ENCODE measurements at places on chromosomes 4 and X.
A peak's percentile ranks its signal among the peaks of the same experiment; 100 is the strongest.

DNA sequence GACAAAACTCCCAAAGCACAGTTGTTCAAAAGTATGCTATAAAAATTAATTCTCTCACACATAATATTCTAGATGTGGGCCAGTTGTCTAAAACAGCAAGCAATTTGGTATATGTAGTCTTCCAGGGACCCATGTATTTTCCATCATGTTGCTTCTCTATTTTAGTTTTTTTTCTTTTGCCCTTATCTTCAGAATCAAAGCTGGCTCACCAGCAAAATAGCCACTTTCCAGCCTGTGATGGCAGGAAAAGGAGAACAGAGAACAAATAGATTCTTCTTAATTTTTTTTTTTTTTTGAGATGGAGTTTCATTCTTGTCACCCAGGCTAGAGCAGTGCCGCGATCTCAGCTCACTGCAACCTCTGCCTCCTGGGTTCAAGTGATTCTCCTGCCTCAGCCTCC lies 680.8 kb upstream of the TENM3 start:
- DNase-seq = no peak

DNA sequence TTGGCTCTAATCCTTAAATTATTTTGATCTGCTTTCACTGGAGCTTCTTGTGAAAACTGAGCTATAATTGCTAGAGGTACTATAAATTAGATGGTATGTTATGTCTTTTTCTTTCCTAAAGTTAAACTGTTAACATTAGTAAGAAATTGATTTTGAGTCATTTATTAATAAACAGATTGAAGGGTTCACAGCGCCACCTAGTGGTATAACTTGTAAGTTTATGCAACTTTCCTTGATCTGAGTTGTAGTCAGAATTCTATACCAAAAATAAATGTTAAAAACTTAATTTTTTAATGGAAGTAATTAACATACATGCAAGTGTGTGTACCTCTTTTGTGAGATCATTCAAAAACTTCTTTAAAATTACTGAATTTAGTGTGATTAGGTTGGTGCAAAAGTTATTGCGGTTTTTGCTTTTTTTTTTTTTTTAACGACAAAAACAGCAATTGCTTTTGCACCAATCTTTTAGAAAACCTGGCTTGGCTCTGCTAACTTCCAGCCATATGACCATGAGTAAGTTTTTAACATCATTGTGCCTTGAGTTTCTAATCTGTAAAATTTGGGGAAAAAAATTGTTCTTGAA lies 151.5 kb downstream of the CENPC start:
- DNase-seq = no peak

GRCh38 chr4:140152751-140153418 lies 1.1 kb downstream of the MAML3 start:
- DNase-seq = peak; percentile 57

GRCh38 chr4:155072417-155072816 lies 136.0 kb upstream of the NPY2R start:
- DNase-seq = no peak

DNA sequence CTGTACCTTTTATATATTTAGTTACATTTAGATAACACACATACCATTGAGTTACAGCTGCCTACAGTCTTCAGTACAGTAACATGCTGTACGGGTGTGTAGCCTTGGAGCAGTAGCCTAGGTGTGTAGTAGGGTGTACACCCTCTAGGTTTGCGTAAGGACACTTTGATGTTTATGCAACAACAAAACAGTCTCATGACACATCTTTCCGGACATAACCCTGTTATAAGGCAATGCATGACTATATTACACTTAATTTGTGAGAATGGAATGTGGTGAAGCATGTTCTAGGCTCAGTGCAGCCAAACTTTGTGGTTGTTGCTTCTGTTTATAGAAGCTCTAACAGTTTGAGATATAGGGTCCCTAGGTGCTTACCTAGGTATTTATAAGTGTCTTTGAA lies 65.4 kb downstream of the SPRY1 start:
- no peak for DNase-seq

DNA sequence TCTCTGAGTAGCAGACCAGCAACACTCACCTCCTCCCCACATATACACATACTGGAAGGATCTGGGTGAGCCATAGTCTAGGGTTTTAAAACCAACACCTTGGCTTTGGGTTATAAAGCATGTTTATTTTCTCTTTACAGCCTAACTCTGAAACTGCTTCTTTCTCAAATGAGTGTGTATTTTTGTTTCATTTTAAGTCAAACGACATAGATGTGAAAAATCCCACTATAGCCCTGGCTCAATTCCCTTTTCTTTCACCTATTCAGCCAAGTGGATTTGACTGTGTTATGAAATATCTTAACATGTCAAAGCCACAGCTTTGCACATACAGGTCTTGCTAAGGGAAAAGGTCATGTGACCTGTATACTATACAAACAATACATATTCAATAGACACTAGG lies 13.8 kb downstream of the NEXMIF start:
- DNase-seq = no peak

GRCh38 chr4:88533937-88534750 lies 10.6 kb upstream of the PYURF start:
- no peak for DNase-seq

DNA sequence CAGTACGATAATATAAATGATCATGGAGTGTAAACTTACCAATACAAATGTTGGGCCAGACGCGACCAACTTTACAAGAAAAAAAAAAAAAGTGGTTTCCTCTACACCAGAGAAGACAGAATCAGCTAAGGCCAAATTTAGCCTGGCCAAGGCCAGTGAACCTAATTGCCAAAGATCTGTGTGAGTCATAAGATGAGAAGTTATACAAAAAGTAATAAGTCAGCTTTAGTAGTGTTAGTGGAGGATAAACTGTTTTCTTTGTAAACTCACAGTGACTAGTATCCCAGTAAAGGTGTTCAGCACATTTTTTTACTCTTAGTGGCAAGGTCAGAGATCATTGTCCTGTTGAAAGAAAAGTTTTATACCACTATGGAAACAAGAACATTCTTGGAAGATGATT lies 531.4 kb upstream of the TECRL start:
- no peak for DNase-seq

GRCh38 chr4:120155287-120155686 lies 88.6 kb upstream of the MAD2L1 start:
- no peak for DNase-seq

DNA sequence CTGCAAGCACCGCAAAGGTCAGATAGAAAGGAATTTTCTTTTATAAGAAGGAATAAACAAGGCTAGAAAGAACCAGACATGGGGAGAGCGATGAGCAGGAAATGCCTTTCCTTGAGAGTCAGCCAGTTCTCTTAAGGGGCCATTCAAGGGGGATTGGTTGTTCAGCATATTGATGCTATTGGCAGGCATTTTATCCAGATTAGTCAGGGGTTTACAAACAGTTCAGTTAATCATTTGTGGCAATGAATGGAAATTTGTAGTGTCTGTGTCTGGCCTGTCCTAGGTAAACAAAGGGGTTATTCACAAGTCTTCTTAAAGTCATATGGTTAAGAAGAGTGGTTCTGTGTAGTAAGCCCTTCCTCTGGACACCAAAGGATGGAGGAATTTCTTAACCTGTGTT lies 184.7 kb upstream of the FRMPD4 start:
- no peak for DNase-seq

DNA sequence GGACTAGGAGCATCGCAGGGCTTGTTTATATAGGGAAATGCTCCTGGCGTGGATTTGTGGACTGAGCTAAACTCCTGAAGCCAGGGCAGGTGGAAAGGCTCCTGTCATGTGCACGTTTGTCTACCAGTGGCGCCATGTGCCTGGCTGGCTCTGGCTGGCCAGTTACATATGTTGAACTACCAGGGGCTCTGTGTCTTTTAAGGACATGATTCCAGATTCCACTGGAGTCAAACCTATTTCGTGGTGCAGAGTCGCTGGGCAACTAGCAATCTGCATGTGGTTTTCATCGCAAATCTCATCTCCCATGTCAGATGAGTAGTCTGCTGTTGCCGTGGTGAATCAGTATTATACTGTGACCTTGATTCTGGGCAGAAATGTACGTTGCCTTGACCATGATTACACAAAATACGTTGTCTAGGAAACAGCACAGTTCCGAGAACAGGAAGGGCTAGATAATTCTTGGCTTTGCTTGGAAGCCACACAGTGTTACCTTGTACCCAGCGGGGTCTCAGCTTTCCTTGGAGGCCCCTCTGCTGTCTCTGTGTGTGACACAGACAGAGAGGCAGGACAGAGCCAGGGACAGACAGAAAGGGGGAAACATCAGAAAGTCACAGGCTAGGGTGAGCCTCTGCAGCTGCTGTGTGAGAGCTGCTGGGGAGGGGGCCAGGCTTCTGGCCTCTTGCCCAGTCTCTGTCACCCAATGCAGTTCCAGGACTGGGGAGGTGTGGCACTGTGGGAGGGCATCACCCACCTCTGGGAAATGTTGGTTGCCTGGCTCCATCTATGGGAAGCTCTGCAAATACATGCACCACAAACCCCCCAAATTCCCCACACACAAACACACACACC lies 19.2 kb downstream of the PNMA6E start:
- no peak for DNase-seq

DNA sequence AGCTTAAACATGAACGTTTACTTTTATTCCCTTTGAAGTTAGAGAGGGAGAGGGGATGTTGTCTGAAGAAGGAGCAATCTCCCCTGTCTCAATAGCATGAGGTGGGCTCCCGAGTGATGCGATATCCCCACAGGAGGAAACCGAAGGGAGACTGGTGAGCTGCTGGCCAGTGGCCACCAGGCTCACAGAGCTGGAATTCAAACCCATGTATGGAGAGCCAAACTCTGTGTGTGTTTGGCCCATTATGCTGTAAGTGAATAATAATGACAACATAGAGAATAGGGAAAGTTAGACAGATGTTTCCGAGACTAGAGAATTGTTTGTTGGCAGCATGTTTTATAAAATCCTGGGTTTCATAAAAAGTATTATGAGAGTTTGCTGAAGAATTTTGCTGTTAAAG lies 66.1 kb upstream of the CLNK start:
- no peak for DNase-seq

- no peak for DNase-seq
Measured at GRCh38 chr4:83370640-83370906, 35.9 kb upstream of the HPSE start.

- no peak for DNase-seq
Measured at GRCh38 chr4:141301216-141301615, 80.5 kb downstream of the ZNF330 start.

DNA sequence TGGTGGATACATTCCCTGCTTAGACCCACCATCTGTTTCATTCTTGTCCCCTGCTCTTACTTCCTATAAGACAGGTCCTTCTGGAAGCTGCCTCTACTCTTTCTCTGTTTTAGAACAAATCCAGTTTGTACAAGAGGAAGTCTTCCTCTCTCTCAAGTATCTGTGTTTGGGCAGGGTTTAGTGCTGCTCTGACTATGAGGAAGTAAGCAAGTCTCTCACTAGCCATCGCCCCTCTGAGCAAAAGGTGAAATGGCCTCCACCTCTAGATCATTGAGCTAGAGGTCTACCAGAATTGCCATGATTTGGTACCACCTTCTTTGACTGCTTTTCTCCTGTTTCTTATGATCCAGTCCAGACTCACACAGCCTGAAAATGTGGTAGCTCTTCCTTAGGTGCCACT lies 8.4 kb downstream of the BTK start:
- no peak for DNase-seq

DNA sequence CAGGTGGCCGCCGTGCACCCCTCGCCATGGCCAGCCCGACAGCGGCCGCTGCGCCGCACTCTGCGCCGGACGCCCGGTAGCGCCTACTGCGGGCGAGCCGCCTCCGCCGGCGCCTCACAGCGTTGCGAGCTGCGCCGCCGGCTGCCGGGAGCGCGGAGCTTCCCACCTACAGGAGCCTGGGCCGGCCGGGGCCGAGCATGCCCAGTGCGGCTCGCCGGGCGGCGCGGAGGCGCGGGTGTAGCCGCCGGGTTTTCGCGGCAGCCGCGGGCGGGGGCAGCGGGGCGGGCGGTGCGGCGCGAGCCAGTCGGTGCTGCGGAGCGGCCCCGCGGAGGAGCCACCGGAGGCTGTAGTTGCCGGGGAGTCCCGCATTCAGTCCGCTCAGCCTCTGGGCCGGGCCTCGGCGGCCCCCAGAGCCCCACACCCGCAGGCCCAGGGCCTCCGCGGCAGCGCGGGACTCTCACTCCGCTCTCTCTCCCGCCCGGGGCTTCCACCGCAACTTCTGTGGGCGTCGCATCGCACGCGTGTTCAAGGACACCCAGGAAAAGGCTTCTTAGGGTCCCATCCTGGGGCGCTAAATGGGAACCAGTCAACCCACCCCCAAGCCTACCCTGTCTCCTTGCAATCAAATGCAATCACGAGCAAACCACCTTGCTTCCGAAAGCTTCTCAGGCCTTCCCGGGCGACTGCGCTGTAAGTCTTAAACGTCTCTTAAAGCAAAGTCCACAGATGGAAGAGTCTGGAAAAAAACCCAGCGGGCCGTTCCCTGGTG lies at the start of gene MFAP3L:
Gene MFAP3L (minus strand): TSS at position 143 of the 769 bp plus-strand sequence. CDS start 20,518 bp downstream, outside the sequence.
- peak; percentile 81 for DNase-seq

GRCh38 chrX:10744007-10744406 lies 123.6 kb upstream of the MID1 start:
- DNase-seq = no peak

GRCh38 chr4:145034727-145035211 lies 63.2 kb downstream of the ANAPC10 start:
- DNase-seq = no peak

DNA sequence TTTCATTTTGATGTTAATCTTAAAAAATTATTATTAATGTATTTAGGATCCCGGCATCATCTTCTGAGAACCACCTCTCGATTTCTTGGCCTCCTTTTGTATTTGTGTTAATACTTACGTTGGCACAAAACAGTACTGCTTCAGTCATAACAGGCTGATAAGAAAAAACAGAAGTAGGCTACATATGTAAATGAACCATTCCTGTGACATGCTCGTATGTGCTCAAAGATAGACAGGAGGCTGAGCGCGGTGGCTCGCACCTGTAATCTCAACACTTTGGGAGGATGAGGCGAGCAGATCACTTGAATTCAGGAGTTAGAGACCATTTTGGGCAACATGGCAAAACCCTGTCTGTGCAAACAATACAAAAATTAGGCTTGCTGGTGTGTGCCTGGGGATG lies 109.4 kb upstream of the H2AZ1 start:
- DNase-seq = no peak

DNA sequence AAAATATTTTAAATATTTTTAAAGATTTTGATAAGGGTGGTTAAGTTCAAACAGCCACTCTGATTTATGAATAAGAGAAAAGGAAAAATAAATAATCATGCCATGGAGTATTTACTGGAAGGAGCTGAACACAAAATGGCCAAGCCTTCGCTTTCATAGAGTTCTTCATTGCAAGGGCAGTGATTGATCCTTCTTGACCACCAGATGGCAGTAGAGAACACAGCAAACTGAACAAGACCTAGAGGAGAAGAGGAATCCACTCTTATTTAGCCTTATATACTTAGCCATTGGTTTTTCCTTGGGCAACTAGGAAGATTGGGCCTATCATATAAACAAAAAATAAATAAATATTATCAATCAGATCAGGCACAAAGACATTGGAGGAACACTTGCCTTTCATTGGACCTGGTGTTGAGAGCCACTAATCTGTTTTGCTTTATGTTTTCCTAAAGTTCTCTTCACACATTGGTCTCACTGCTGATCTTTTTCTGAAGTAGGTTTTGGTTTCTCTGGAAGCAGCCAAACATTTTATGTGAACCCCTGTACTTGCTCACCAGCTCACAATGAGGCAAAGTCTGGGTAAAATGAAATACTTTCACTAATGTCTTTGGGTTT lies 58.1 kb upstream of the PARM1 start:
- DNase-seq = no peak
